ENCODE measurements at places on chromosomes 5 and 9.

DNA sequence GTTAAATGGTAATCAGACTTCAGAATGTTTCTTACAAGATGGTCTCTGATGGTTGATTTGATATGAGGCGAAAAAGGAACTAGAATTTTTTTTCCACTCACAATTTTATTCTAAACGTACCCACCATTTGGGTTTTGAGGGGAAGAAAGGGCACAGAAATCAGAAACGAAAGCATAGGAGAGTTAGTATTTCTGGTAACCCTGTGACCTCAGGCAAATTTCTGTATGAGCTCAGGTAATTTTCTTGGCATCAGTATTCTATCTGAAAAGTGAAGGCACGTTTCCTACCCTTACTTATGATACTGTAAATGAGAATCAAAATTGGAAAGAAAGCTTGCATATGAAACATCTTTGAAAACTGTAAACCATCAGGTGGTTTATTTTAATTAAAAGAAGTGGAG is 26.5 kb downstream of the TMEFF1 start:
- no peak for DNase-seq

DNA sequence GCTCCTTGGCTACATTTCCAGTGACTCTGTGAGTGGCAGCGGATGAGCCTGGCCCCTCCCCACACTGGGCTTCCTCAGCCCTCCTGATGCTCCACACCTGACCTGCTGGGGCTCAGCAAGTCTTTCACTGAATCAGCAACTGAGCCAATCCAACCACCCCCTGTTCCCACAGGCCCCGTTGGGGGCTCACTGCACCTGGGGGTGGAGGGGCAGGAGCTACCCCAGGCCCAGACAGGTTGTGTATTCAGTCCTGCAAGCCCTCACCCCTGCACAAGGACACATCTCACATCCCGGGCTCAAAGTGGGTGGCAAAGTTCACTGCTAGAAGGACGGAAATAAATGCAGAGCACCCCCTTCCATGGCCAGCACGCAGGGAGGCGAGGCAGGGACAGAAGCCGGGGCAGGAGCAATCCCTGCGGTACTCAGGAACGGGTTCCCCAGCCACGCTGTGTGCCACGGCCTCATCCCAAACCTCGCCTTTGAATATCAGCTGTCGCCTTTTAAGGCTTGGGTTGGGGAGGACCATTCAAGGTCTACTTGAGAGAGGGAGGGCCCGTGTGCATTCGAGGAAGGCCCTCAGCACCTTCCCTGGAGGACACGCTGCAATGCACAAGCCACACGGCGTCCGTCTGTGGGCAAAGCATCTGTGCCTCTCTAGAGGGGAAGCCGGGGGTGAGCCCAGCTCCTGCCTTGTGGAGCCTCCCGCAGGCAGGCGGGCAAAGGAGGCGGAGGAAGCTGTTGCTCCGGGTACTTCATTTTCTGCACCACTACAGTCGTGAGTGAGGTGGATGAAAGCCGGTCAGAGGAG is 75.0 kb upstream of the SARDH start:
- no peak for DNase-seq

- DNase-seq = no peak
Observed at GRCh38 chr9:715743-716400, 125.6 kb upstream of the DMRT1 start.

DNA sequence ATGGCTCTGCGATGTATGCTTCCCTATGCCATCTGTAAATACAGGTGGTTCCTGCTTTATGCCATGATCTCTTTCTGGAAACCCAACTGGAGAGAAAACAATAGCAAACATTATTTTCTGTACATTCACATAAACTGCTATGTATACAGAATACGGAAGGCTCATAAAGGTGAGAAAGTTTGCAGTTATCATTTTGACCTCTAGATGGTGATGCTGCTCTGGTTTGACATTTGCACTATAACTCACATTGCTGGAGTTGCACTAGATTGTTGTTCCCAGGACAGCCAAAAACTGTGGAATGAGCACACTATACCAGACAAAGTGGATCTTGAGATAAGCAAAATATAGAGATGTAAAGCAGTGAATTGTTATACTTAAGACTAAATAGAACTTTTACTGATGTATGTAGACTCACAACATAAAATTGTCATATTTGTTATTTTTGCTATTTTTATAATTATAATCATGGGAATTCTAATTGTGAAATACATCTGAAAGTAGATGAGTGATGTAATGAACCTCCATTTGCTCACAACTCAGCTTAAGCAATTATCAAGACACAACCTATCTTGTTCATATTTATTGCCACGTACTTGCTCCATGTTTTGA is 246.5 kb downstream of the PTPRD start:
- no peak for DNase-seq

- DNase-seq = no peak
Observed at GRCh38 chr5:113378514-113378913, 56.3 kb downstream of the TSSK1B start.

- DNase-seq = no peak
Observed at GRCh38 chr9:26500471-26500870, 392.1 kb downstream of the CAAP1 start.

- DNase-seq = no peak
Observed at GRCh38 chr5:1769017-1769640, 30.5 kb downstream of the MRPL36 start.

- no peak for DNase-seq
Observed at GRCh38 chr9:93012963-93013855, 45.3 kb upstream of the SUSD3 start.

GRCh38 chr5:135867599-135867998 is 28.0 kb downstream of the IL9 start:
- no peak for DNase-seq

- no peak for DNase-seq
Observed at GRCh38 chr9:137482094-137482781, 23.1 kb upstream of the NSMF start.

- no peak for DNase-seq
Observed at GRCh38 chr9:127856094-127856728, 1.8 kb upstream of the ENG start.

DNA sequence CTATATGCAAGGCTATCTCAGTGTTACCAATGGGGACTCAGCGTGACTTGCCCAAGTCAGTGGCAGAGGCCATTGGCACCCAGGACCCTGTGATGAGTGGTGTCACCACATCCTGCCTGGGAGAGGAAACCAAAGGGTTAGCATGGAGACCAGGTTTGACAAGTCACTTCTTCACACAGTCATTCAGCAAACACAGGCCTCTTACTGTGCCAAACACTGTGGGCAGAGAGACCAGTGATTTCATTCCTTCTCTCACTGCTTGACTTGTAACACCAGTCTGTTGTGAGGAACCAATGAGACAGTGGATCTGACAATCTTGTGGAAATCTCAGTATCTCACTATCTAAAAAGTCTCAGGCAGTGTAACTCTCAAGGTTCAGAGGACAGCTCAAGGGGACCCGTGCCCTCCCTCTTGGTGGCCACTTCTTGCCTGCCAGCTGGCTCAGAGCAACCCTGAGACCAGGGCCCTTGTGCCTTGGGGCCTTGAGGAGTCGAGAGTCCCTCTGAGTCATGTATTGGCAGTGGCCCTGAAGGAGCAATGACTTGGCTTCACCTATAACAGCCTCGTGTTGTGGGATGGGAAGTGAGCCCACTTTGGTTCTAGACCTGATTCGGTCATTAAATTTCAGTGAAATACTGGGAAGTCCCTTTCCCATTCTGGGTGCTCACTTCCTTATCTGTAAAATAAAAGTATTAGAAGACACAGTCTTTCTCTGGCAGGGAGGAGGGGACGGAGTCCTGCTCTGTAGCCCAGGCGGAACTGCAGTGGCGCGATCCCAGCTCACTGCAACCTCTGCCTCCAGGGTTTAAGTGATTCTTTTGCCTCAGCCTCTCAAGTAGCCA is 1.6 kb downstream of the FABP6 start:
- DNase-seq = no peak

GRCh38 chr9:101601904-101602765 is 7.4 kb upstream of the PPP3R2 start:
- DNase-seq = no peak

GRCh38 chr5:135644816-135645215 is 66.0 kb upstream of the CXCL14 start:
- DNase-seq = no peak

DNA sequence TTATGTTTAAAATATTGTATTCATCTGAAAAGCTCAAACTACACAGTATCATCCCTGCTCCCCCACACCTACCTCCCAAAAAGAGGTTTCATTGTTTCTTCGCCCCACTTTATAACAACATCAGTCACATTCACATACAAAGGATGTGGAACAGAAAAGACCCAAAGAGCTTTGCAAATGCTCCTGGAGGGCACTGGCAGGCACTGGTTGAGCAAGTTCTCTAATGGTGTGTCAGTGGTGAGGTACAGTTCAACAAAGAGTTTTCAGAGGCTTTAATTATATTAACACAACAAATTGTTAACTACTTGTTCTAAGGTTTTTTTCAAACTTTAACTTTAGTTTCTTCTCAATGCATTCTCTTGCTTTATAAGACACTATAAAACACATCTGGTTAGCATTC is 54.1 kb upstream of the ECM2 start:
- no peak for DNase-seq

DNA sequence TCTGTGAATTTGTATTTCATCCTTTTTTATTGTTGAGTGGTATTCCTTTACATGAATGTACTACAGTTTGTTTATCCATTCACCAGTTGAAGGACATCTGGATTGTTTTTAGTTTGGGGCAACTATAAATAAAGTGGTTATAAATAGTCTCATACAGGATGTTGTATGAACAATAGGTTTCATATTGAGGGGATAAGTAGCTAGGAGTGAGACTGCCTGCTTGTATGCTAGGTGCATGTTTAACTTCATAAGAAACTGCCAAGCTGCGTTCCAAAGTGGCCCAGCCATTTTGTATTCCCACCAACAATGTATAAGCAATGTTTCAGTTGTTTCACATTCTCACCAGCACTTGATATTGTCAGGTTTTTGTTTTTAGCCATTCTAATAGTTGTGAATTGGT is 21.5 kb downstream of the OTULINL start:
- DNase-seq = no peak

GRCh38 chr5:37015795-37016666 is 139.5 kb downstream of the NIPBL start:
- no peak for DNase-seq

GRCh38 chr9:14362175-14362574 is 48.2 kb upstream of the NFIB start:
- DNase-seq = no peak
